ENCODE measurements at places on chromosomes 5 and 9.
A peak's percentile ranks its signal among the peaks of the same experiment; 100 is the strongest.

- no peak for DNase-seq
- H3K36me3 ChIP-seq, result no peaks in the 10 kb centered on the region
- no peak overlapping the region for H3K4me3 ChIP-seq
- no peaks in the 10 kb centered on the region for H3K4me1 ChIP-seq
- H3K27me3 ChIP-seq, result peaks cover 46% of the 10 kb centered on the region
- no peak overlapping the region for H3K27ac ChIP-seq
Observed at GRCh38 chr9:98583417-98583816, 125.3 kb downstream of the GABBR2 start.

- peaks cover 18% of the 10 kb centered on the region for H3K4me1 ChIP-seq
- no peak for DNase-seq
- H3K27ac ChIP-seq, result no peak overlapping the region
- peaks cover 7% of the 10 kb centered on the region for H3K27me3 ChIP-seq
- peaks cover 2% of the 10 kb centered on the region for H3K36me3 ChIP-seq
- no peak overlapping the region for H3K4me3 ChIP-seq
Observed at GRCh38 chr9:133873461-133873891, 118.6 kb downstream of the VAV2 start.

GRCh38 chr9:137611623-137612609, 6.4 kb downstream of the ARRDC1 start:
- no peak overlapping the region for H3K4me3 ChIP-seq
- H3K4me1 ChIP-seq, result peaks cover 22% of the 10 kb centered on the region
- H3K36me3 ChIP-seq, result no peaks in the 10 kb centered on the region
- no peak overlapping the region for H3K27ac ChIP-seq

DNA sequence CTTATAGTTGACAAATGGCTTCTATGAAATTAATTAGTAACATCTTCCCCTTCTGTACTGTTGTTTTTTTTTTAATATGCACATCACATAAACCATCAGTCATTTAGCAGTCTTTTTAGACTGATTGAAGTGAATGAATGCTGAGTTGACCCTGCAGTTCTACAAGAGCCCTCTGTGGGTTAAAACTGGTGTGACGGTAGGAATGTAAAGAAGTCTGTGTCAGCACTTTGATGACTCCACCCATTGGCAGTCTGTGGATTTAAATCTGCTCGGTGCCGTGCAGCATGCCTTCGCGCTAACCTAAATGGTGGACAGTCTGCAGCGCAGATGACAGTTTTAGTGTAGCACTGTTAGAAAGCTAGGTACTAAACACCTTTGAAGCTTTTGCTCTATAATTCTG, 3.1 kb downstream of the GTF3C4 start:
- H3K36me3 ChIP-seq, result no peaks in the 10 kb centered on the region
- H3K27me3 ChIP-seq, result no peaks in the 10 kb centered on the region
- no peak for DNase-seq
- peaks cover 35% of the 10 kb centered on the region for H3K4me1 ChIP-seq

GRCh38 chr5:138472353-138472752, 7.1 kb downstream of the EGR1 start:
- H3K27ac ChIP-seq, result no peak overlapping the region
- peaks cover 10% of the 10 kb centered on the region for H3K4me1 ChIP-seq
- DNase-seq, result no peak
- H3K27me3 ChIP-seq, result peaks cover 20% of the 10 kb centered on the region
- H3K36me3 ChIP-seq, result peaks cover 1% of the 10 kb centered on the region

DNA sequence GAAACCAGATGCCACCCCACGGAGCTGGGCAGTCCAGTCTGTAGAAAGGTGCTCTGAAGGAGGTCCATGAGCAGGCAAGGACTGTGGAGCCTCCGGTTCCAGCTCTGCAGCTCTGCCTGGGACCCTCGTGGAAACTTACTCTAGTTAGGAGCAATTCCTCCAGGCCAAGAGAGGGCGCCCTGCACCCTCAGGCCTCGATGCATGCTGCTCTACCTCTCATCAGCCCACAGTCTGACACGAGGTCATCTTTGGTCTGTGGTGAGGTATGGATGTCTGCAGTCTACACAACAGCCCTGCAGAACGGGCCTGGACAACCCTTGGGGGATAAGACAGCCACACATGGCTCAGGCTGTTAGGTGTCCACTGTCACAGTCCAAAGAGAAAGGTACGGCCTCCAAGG, 50.6 kb upstream of the UBTD2 start:
- no peak overlapping the region for H3K27ac ChIP-seq
- H3K4me1 ChIP-seq, result peaks cover 2% of the 10 kb centered on the region
- H3K27me3 ChIP-seq, result peaks cover 33% of the 10 kb centered on the region
- H3K36me3 ChIP-seq, result no peaks in the 10 kb centered on the region
- no peak overlapping the region for H3K4me3 ChIP-seq

GRCh38 chr5:170389550-170389892, 354 bp upstream of the KCNMB1 start:
- no peak overlapping the region for H3K27ac ChIP-seq
- no peak overlapping the region for H3K4me3 ChIP-seq
- peaks cover 46% of the 10 kb centered on the region for H3K27me3 ChIP-seq

GRCh38 chr9:93670208-93671019, 94.0 kb downstream of the PHF2 start:
- H3K4me3 ChIP-seq, result no peak overlapping the region
- H3K27ac ChIP-seq, result peak overlapping the region; percentile 47
- peaks cover 11% of the 10 kb centered on the region for H3K4me1 ChIP-seq
- peaks cover 8% of the 10 kb centered on the region for H3K36me3 ChIP-seq
- H3K27me3 ChIP-seq, result no peaks in the 10 kb centered on the region

DNA sequence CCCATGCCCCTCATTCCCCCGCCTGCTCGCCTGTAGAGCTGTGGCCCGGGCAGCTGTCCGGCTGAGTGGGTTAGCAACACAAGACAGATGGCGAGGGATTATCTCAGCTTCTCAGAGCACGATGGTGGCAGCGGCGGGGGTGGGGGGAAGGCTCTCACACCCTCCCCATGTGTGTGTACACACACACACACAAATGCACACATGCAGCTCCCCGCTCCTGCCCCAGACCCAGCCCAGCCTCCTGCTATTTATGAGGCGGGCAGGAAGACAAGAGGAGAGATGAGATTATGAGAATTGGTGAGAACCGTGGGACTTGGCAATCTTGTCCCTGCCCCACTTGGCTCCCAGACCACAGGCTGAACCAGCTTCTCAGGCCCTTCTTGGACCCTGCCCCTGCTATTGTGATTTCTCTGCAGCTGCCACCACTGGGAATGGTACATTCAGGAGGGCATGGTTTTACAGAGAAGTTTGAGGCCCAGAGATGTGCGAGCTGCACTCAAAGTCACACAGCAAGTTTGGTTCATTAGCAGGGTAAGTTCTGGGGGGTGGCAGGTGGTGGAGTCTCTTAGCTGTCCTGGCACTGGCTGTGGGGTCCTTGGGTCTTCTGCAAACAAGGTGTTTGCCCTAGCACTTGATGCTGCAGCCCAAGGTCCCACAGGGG, 51.0 kb upstream of the PSD2 start:
- H3K27me3 ChIP-seq, result peaks cover 17% of the 10 kb centered on the region
- no peak overlapping the region for H3K4me3 ChIP-seq
- peaks cover 17% of the 10 kb centered on the region for H3K4me1 ChIP-seq
- peaks cover 3% of the 10 kb centered on the region for H3K36me3 ChIP-seq

- DNase-seq, result no peak
- H3K4me1 ChIP-seq, result peaks cover under 1% of the 10 kb centered on the region
Observed at GRCh38 chr9:137365056-137365455, 57.9 kb downstream of the EXD3 start.

DNA sequence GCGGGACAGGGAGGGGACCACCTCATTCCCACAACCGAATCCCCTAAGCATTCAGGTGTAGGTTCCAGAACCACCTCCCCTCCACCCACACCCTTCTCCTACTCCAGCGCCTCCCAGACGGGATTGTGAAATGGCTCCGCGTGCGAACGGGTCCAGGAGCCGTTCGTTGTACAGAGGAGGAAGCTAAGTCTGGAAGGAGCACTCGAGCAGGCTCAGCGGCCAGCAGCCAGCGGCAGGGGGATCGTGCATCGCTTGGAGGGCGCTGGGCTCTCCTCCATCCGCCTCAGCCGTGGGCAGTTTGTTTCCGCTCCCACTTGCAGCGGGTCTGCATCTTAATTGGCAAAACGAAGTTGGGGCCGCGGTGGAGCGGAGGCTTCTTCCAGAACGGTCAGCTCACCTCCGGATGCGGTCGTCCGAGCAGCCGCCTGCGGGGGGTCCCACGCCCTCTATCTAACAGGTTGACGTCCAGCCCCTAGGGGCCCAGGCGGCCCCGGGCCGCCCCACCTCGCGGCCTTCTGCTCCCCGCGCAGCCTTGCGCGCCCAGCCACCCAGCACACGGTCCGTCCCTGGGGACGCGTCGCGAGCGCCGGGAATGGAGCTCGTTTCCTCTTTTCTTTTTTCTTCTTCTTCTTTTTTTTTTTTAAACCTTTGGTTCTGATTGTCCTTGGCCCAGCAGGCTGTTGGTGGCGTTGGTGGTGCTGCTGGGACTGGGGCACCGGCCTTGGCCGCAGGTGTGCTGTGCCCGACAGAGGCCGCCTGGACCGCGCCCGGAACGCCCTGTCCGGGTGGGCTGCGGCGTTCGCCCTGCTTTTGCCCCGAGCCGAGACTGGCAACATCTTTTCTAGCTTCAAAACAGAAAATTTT, 3.9 kb upstream of the BARX1 start:
- peaks cover 69% of the 10 kb centered on the region for H3K27me3 ChIP-seq
- H3K4me3 ChIP-seq, result peak overlapping the region; percentile 85
- H3K4me1 ChIP-seq, result peaks cover 33% of the 10 kb centered on the region
- H3K27ac ChIP-seq, result no peak overlapping the region

DNA sequence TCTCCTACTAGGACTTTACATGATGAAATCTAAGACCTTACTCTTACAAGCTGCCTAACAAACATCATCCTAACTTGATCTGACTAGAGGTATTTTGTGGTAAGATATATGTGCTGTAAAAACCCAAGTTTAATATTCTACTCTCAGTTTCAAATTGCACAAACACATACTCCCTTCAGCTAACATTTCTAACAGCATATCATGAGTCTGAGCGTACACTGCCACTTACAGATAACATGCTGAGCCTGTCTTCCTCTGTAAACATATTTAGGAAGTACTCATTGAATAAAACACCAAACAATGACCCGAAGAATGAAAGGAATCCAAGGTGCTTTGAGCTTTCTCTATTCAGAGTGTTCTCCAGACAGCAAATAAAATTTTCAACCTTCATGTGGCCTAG, 7.9 kb upstream of the ESM1 start:
- no peaks in the 10 kb centered on the region for H3K27me3 ChIP-seq
- no peaks in the 10 kb centered on the region for H3K36me3 ChIP-seq
- peaks cover 25% of the 10 kb centered on the region for H3K4me1 ChIP-seq
- no peak overlapping the region for H3K4me3 ChIP-seq
- no peak overlapping the region for H3K27ac ChIP-seq

- H3K27me3 ChIP-seq, result no peaks in the 10 kb centered on the region
- no peak overlapping the region for H3K4me3 ChIP-seq
- no peak overlapping the region for H3K27ac ChIP-seq
- peaks cover 5% of the 10 kb centered on the region for H3K4me1 ChIP-seq
- DNase-seq, result no peak
- peaks cover 4% of the 10 kb centered on the region for H3K36me3 ChIP-seq
Observed at GRCh38 chr9:98784831-98785806, 11.2 kb downstream of the ANKS6 start.
